ENCODE measurements at places on chromosomes 3 and 15.

GRCh38 chr15:58440158-58440910 lies 8.5 kb downstream of the LIPC start:
- DNase-seq = no peak

DNA sequence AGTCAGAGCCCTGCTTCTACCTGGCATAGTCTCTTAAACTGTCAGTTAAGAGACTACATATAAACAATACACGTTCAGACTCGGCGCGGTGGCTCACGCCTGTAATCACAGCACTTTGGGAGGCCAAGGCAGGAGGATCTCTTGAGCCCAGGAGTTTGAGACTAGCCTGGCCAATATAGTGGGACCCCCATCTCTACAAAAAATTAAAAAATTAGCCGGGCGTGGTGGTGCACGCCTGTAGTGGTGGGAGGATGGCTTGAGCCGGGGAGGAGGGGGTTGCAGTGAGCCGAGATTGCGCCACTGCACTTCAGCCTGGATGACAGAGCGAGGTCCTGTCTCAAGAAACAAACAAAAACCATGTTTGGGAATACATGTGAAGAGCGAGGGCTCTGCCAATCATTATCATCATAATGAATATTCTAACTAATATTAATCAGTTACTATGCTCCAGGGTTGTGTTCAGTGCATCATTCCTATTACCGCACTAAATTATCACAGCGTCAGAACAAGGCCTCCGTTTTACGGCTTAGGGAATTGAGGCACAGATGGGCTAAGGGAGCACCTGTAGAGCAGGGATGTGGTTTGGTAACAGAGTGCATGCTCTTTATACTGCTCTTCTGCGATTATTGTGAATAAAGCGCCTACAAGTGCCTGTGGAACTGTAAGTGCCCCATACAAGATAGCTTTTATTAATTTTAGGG lies 844 bp upstream of the UQCC5 start:
- DNase-seq = no peak

GRCh38 chr3:78814893-78815562 lies 952.8 kb downstream of the ROBO1 start:
- no peak for DNase-seq

DNA sequence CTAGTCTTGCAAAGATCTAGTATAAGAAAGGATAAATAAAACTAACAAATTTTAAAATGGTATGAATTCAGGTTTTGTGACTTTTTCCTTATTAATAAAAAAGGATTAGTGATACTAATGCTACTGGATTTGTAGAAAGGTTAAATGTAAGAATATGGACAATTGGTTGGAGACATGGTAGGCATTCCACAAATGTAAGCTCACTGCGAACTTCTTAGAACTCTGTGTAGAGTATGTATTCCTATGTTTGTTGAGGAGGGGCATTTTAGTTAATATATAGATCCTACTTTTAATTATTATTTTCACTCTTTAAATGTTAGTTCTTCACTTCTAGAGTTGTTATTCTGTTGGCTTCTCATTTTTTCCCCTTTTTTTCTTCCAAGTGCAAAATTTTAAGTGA lies 414.3 kb downstream of the RBMS3 start:
- no peak for DNase-seq

GRCh38 chr3:9769426-9770275 lies at the start of gene CAMK1:
TSS of gene CAMK1 (minus strand) at chr3:9769947. CDS start at chr3:9767749, 2,198 bp downstream.
- DNase-seq = peak; percentile 65

- no peak for DNase-seq
Observed at GRCh38 chr15:22229990-22230819, 149.9 kb downstream of the OR4M2 start.

DNA sequence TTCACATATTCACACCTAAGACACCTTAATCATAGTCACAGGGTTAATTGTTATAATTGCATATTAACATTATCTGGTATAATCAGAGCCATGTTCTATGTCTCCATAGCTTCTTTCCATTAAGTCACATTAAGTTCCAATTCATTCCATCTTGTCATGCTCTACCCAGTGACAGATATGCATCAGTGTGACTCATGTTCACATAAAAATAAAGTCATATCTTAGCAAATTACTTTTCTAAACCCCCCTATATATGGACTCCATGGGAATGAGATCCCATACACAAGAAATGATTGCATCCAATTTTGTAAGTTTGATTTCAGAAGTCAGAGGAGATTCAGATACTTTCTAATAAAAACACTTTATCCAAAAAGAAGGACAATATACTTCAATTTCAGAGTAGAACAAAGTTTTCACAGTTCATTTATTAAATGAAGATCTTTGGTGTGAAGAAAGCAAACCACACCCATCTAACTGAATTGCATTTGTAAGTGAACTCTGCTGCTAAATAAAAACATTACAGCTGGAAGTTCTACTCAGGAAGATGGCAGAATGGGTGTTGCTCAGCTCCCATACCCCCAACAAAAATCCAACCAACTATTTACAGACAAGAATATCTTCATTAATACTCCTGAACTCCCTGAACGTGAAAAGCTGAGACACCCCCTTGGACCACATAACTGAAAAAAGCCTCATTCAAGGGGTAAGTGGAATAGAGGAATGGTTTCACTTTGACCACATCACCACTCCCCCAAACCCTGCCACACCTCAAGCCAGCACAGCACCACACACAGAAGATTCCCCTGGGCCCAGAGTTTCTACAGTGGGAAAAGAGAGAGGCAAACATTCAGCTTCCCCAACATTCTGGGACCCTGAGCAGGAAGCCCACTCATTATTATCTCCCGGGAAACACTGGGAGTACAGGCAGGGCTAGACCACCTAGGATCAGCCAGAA lies 27.6 kb downstream of the THBS1 start:
- DNase-seq = no peak

- no peak for DNase-seq
Observed at GRCh38 chr15:99718421-99718820, 14.8 kb downstream of the LYSMD4 start.

DNA sequence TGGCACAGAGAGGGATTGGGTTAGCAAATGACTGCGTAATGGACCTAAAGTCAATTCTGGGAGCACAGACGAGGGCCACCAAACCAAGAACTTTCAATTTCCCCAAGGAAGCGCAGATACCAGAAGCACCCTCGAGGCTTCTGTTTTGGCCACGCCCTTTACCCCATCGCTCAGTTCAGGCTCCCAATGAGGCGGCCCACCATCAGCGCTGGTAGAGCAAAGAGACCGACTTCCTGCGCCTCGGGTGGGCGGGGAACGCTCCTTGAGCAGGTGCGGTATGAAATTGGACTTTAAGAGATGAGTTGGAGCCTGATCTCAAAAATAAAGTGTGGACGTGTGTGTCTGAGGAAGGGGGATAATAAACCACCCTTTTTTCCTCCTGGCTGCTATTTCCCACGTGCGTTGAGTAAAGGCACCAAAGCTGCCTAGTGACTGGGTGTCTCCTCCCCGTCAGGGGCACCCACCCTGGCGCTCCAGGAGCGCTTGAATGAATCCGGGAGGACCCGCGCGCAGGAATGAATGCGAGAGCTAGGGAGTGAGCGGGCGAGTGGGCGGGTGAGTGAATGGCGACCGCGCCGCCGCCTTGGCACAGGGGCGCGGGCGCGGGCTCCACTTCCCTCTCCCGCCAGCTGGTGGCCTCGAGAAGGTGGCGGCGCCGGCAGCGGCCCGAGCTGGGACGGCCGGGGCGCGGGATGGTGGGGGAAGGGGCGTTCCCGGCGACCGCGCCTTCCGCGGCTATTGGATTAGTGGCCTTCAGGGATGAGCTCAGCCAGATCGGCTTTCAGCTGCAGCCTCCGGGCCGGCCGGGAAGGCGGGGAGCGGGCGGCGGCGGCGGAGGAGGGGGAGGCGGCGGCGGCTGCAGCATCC lies at the start of gene SPSB4:
SPSB4 (plus strand) TSS at position 772 of the 867 bp plus-strand sequence. CDS start 14,758 bp downstream, outside the sequence.
- no peak for DNase-seq

DNA sequence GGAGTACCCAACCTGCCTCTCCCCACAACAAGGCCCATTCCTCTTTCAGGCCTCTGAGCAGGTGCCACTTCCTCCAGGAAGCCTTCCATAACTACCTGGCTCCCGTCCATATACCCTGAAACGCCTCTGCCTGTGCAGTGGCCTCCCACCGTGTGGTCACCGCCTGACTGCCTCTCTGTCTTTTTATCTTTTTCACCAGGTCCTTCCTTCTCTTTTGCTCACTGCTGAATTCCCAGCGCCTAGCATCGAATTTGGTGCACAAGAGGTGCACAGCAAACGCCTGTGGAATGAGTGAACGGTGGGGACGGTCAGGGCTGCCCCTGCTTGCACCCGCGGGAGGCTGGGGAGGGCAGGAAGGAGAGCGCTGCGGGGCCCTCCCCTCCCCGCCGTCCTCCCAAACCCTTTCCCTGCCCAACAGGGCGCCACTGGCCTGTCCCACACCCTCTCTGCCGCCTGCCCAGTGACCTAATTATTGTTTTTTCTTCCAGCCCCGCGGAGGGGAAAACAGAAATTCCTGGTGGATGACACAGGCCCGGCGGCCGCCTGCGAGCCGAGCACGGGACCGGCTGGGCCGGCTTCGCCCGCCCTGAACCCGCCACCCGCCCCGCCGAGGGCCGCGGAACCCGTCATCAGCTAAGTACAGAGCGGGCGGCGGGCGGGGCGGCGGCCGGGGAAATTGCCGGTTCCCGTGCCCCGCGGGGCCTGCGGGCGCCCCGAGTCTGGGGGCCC lies 140.1 kb downstream of the SMAD6 start:
- peak; percentile 6 for DNase-seq

- DNase-seq = no peak
Observed at GRCh38 chr3:853489-853888, 239.3 kb upstream of the CNTN6 start.

- DNase-seq = no peak
Observed at GRCh38 chr3:185583925-185584324, 2.2 kb upstream of the SENP2 start.

DNA sequence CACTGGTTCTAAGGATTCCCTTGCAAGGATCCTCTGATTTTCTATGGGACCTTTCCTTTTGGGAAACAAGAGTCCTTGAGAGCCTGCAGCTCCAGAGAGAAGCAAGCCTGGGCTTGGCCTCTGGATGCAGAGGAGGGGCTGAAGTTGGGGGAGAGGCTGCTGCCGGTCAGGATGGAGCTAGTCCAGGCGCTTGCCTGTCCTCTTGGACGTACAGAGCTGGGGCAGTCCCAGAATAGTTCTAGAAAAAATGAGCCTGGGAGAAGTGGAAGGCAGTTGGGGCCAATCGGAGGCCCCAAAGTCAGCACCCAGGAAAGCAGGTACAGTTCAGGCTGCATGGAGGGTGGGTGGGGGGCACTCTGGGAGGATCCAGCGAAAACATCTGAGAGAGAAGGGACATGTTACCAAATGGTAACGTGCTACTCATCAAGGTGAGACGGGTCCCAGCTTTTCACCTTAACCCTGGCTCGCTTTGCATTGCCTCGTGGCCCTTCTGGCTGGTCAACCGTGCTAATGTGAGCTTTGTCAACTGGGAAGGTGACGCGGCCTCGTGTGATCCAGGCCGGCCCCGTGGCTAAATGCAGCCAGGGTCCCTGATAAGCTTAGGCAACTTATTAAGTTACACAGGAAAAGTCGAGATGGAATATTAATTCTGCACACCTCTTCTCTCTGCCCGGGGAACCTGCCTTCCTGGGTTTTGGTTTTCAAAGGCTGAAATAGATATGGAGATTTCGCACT lies 38.7 kb upstream of the MAGEF1 start:
- DNase-seq = no peak

DNA sequence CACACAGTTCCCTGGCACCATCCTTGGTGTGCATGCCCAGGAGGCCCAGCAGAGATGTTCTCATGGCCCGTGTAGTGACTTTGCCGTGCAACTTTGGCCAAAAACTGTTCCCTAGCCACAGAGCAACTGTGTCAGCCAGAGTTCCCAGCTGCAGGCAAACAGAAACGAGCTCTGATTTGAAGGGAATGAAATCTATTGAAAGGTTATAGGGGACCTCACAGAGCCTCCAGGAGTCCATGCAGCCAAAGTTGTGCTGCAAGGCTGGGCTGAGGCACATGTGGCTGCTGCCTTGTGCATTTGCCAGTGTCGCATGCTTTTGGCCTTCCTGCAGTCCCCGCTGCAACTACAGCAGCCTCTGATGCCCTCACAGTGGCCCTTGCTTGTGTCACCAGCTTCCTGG lies 70.5 kb downstream of the PLXNA1 start:
- DNase-seq = no peak

DNA sequence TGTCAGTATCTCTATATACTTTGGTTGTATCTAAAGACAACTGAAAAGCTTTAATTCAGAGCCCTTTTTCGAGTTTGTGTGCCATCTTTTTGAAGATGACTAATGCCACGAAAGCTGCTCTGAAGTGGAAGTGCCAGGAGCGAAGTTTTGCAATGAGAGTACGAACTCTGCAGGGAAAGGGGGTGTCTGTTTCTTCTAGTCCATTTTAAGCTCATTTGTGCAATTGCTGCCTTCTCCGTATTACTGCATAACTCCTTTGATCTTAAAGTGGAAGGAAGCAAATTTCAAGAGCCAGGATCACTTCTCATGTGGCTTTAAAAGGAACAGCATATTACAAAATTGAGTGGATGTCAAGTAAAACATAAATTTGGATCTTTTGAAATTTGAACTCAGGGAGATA lies 245.3 kb downstream of the FEZF2 start:
- no peak for DNase-seq

DNA sequence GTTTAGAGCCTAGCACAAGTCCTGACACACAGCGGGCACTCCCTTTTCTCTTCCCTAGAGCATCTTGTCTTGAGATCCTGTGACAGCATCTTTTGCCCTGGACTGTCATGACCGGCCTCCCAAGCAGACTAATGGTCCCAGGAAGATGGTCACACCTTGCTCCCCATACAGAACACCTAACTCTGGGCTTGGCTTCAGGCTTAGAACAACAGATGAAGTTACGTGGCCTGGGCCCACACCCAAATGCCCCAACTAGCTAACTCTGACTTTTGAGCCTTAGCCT lies 781 bp upstream of the IP6K1 start:
- no peak for DNase-seq

DNA sequence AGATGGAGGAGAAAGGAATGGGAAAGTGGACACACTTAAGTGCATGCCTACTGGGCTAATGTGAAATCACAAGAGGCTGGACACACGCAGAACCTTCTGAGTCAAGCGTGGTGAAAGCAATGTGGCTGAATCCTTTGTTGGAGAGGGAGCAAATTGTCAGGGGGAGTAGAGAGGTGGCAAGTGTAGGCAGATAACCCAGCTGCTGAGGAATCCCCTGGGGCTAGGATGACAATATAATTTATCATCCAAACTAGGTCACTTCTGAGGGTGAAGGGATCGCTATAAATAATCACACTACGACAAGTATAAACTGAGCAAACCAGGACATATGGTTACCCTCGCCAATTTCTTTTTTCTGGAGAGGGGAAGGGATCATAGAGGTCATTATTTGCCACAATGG lies 28.7 kb downstream of the TAMM41 start:
- DNase-seq = no peak

DNA sequence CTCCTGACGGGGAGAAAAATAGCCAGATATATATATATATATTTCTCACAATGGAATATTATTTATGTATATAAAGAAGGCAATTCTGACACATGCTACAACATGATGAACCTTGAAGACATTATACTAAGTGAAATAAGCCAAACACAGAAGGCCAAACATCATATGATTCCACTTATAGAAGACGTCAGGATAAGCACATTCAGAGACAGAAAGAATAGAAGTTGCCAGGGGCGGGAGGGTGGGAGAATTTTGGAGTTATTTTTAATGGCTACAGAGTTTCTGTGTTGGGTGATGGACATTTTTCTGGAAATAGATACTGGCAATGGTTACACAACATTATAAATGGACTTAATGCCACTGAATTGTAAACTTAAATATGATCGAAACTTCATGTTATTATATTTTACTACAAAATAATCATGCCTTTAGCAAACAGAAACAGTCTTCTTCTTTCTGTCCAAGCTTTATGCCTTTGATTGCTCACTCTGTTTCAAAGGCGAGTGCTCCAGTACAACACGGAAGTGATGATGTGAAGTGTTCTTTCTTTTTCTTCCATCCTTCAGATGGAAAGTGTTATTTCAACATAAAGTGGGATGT lies 514.0 kb downstream of the OCA2 start:
- no peak for DNase-seq

GRCh38 chr3:53269888-53270880 lies 14.4 kb upstream of the TKT start:
- DNase-seq = peak; percentile 72

Measured in hippocampal formation (tissue), 2 donors.